ENCODE measurements at places on chromosomes 7 and 10.

GRCh38 chr7:24948739-24949138, 31.2 kb downstream of the OSBPL3 start:
- no peak for DNase-seq

DNA sequence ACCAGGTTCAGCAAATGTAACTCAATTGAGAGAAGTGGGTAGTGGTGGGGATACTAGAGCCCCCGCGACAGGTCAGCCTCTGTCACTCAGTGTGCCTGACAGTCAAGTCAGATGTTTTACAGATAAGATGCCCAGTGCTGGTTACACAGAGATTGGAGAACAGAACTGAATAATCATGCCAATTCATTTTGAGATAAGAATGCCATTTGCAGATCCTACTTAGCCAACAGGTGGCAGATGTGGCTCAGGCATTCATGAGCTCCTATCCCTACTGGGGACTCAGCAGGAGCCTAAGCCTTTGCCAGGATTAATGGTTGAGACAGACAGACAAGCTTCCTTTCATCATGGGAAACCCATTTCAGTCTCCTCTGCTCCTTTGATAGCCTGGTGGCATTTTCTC, 137.8 kb downstream of the MAPK8 start:
- DNase-seq, result no peak

- DNase-seq, result no peak
Measured at GRCh38 chr7:135257790-135258189, 24.2 kb downstream of the STRA8 start.

GRCh38 chr7:134845461-134845860, 66.0 kb downstream of the CALD1 start:
- no peak for DNase-seq

GRCh38 chr7:127732306-127732705, 80.3 kb downstream of the SND1 start:
- no peak for DNase-seq

All from activated CD4-positive, alpha-beta T cell treated with anti-CD3 and anti-CD28 coated beads, Interleukin-2, amount 50 U/mL, for 48 hours (primary cell).